ENCODE measurements at places on chromosomes 12 and 14. TPM values are rescaled to one million over a fixed set of nuclear protein-coding genes. Genes with fewer than 3 reads are reported as not detected.

DNA sequence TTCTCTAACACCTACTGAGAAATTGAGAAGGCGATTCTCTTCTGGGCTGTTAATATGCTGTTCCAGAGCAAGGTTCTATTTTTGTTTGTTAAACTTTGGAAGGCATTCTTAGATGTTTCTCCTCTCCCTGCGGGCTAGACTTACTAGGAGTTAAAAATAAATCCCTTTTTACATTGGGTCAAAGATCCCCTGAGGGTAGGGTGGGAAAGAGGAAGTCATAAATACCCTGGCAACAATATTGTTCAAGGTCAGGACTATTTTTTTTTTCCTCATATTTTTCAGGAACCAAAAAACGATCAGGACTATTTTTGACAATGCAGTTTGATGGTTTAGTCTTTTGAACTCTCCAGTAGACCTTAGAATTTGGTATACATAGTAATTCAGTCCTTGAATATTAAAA is 12.0 kb upstream of the SLC2A14 start:
- no peak for DNase-seq

DNA sequence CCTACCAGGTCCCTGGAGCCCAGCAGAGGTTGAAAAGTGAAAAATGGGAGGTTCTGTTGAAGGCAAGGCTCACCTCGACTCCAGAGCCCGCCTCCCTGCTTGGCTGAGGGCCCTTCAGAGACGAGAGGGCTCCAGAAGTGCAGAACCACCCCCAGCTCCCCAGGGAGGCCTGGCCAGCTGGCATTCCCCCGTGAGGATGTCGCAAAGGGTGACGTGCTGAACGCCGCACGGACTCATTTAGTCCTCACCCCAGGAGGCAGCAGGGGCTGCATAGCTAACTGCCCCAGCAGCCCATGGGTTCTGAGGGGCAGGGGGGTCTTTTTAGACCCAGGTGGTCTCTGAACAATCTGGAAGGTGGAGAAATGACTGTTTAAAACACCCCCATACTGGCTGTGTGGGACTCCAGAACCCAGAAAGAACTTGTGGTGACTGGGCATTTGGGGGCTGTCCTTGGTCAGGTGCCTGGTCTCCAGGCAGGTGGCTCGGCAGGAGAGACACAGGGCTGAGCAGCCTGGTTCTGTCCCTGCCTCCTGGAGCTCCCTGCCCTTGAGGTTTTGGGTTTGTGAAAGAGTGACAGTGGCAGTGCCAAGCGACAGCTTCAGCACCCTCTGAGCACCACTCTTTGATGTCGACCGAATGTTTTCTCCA is 32.0 kb downstream of the ANAPC7 start:
- peak; percentile 44 for DNase-seq

GRCh38 chr14:53126731-53127130 is 26.4 kb downstream of the DDHD1 start:
- no peak for DNase-seq

GRCh38 chr14:101108579-101109346 is 205.2 kb upstream of the RTL1 start:
- DNase-seq: no peak

- DNase-seq: no peak
These were observed 37.6 kb downstream of the CORO1C start for GRCh38 chr12:108693751-108694150.

- DNase-seq: no peak
These were observed 61.2 kb downstream of the SLC38A1 start for GRCh38 chr12:46207644-46208043.

Gene PRIMA1
- 4.6 TPM for total RNA-seq

Measured in uterus (tissue), 4 donors.